ENCODE measurements at places on chromosomes 1 and 21.

DNA sequence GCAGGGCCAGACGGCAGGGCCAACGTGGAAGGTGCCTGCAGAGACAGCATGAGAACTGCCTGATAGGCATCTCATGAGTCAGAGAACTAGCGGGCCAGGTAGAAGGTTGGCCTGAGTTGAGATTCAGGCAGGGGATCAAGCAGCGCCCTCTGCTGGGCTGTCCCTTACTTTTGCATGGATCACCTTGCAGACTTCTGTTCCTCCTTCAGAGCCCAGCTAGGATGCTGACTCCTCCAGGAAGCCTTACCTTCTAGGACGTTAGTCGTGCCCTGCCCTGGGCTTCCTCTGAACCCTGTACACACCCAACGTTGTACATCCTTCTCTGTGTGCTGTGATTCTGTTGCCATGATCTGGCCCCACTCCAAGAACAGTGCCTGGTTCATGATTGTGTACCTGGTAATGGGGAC, 231.3 kb upstream of the VAMP3 start:
- no peak for DNase-seq

GRCh38 chr1:228094432-228095016, 8.6 kb downstream of the C1orf35 start:
- peak; percentile 14 for DNase-seq

- peak; percentile 81 for DNase-seq
These were observed 9.9 kb downstream of the TOR3A start for GRCh38 chr1:179091691-179092165.

DNA sequence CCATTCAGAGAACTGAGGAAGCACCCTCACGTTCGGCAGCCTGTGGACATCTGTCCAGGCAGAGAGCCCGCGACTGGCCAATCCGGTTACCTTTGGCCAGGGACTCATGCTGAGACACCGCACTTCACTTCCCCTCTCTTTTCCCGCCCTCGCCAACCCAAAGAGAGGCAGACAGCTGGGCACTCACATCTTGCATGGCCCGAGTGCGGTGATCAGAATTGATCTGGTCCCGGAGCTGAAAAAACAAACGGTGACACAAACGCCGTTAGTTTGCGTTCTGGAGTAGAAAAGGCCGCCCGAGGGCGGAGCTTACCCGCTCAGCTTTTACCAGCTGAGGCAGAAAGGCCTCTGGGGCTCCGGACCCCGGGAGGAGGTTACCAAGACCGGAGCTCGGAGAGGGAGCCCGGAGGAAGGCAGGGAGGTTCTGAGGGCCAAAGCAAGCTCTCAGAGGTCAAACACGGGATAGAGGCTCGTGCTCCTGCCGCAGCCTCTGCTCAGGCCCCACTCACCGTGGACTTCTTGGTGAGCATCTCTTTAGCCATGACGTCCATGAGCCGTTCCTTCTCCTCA, 376 bp downstream of the SF3A3 start:
- no peak for DNase-seq

GRCh38 chr21:42446531-42446930, 42.8 kb downstream of the UBASH3A start:
- DNase-seq = no peak

DNA sequence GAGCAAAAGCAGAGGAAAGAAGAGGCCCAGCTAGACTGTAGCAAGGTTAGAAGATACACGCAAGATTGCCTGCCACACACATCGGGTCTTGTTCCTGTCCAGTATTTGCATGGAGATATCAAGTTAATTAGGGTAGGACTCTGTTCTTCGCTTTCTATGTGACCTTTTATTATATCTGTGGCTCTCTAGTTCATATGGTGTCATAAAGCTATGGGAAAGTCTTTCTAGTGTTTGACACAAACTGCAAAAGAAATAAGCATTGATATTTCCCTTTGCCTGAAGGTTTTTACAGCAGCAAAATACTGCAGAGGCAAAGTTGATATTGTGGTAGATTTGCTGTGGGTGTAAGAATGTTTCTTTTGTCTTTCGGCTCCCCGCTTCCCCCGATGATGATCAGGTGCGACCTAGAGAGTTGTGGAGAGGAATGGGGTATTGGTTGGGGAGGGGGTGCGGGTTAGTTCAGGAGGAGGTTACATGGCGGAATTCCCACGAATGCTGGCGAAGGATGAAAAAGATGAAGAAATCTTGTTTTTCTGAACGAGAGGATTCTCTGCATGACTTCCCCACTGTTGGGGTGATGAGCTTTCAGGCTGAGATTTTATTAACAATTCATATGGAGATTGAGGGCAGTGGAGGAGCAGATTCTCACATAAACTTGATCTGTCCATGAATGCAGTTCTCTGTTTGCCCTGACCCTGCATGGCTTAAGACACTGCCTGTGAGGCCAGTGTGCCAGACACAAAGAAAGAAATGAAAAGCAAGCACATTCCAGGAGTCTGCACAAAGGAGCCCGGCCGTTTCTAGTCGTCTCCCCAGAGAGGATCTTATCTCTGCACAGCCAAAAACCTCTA, 550.2 kb downstream of the USP25 start:
- DNase-seq = peak; percentile 72

- DNase-seq = peak; percentile 75
These were observed 61.8 kb upstream of the PTGFRN start for GRCh38 chr1:116847688-116848531.

- no peak for DNase-seq
These were observed 5.4 kb downstream of the PRMT6 start for GRCh38 chr1:107061886-107062285.

DNA sequence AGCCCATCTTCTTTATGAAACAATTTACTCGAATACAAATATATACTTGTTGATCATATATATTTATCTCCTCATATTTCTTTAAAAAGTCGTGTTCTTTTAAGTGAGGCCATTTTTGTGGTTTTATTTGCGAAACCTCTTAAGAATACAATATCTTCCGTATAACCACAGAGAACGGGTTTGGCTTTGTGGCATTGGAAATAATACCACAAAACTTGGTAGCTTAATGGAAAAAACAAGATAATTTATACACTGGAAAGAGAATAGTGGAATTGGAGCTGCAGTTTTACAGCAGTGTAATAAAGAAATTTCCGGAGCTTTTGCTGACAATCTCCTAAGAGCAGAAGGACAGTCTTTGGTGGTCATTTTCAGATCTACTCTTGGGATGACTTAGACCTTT, 29.4 kb downstream of the PTGFR start:
- DNase-seq = no peak

- no peak for DNase-seq
These were observed 130.1 kb upstream of the SOD1 start for GRCh38 chr21:31529406-31529805.

- no peak for DNase-seq
These were observed 58.6 kb downstream of the FAAP20 start for GRCh38 chr1:2135941-2136340.

GRCh38 chr1:62573675-62574074, 23.6 kb upstream of the ANGPTL3 start:
- no peak for DNase-seq

DNA sequence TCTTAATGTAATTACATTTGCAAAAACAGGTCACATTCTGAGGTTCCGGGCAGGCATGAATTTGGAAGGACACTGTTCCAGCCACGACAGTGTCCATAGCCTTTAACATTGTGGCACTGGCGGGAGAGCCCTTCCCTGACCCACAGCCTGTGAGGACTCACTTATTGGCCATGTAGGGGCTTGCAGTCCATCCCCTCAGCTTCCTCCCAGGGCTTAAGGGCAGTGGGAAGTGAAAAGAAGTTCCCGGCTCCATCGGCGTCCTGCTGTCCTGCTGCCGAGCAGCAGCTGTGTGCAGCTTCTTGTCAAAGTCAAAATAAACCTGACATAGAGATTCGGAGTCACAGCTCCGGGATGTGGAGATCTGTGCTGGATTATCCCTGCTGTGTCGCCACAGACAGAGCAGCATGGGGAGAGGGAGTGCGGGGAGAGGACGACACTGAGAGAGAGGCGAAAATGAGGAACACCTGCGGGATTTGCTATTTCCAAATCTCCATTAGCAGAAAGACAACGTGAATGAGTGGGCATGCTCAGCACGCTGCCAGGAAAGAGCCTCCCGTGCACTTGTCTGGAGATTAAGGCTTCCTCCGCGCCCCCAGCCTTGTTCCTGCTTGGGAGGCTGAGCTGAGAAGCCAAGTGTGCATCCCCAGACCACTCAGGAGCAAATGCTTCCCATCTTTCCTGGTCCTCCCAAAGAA, 260.3 kb downstream of the ASTN1 start:
- DNase-seq = no peak

DNA sequence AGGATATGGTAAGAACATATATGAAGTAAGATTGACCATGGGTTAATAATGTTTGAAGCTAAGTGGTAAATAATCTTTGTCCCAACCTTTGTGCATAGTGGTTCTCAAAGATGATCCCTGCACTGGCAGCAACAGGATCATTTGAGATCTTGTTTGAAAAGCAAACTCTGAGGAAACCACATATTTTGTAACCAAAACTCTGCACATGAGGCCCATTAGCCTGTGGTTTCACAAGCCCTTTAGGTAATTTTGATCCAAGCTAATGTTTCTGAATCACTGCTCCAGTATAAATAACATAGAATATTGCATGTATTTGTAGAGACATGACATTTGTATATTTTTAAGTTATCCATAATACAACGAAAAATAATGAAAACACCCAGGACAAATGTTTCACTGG, 147.9 kb upstream of the RGS18 start:
- DNase-seq = no peak

DNA sequence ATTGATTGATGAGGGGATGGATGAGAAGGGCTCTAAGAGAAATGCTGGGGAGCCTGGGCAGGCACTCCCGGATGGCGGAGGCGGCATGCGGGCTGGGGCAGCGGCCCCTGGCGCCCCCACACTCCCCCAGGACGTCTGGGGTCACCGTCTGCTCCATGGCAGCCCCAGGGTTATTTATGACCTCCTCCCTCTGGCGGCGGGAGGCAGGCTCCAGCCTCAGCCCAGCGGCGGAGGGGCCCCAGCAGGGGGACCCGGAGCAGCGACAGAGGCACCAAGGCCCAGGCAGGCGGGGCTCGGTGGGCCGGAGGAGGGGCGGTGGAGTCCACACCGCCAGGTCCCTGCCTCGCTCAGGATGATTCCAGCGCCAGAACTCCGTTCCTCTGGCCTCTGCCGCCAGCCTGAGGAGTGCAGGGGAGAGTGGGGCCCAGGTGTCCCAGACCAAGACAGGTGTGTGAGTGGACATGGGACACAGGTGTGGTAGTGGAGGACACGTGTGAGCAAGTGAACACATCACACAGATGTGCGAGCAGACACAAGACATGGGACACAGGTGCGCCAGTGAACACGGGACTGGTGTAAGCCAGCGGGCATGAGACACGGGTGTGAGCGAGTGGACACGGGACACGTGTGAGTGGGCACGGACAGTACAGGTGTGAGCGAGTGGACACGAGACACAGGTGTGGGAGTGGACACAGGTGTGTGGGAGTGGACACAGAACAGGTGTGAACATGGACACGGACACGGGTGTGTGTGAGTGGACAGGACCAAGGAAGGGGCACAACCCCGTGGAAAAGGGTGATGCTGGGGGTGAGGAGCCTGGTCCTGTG, 2.5 kb upstream of the SAMD11 start:
- DNase-seq = no peak

GRCh38 chr1:151175863-151176262, at the start of gene TMOD4:
Gene TMOD4, minus strand, starts transcription at chr1:151175981. Its CDS starts 1,106 bp downstream, at chr1:151174875.
- no peak for DNase-seq

DNA sequence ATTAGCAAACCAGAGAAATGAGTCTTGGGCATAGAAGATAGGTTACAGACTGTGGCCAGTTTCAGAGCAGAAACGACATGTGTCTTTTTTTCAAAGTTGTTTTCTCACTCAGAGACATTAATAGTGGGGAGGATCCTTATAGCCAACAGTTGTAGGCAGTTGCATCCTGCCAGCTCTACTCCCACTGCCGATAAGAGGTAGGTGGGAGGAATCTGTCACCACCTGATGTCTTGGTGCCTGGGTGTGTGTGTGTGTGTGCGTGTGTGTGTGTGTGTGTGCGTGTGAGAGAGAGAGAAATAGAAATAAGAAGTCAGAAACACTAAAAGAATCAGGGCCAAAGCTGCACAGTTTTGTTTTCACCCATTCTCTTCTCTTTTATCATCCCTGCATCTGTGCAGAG, 219.5 kb downstream of the ZP4 start:
- no peak for DNase-seq

DNA sequence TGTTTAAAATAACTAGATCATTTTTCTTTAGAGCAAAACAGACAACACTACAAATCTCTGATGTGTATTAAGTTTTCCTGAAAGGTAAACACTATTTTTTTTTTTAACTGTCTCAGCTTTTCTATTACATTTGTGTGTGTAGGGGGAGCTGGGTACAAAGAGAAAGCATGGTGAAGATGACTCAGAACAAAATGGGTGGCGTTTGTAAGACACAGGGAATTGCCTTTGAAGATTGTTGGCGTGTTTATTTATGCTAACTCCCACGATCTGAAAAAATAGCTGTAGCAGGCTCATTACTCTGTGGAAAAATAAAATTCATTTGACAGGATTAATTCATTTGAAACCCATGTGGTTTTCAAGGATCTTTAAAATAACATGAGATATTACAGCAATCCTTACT, 285.1 kb downstream of the RYR2 start:
- no peak for DNase-seq

GRCh38 chr1:93617670-93618499, 63.8 kb downstream of the BCAR3 start:
- no peak for DNase-seq

Data from coronary artery (tissue), 2 donors.